ENCODE measurements at places on chromosomes 6 and 20.

DNA sequence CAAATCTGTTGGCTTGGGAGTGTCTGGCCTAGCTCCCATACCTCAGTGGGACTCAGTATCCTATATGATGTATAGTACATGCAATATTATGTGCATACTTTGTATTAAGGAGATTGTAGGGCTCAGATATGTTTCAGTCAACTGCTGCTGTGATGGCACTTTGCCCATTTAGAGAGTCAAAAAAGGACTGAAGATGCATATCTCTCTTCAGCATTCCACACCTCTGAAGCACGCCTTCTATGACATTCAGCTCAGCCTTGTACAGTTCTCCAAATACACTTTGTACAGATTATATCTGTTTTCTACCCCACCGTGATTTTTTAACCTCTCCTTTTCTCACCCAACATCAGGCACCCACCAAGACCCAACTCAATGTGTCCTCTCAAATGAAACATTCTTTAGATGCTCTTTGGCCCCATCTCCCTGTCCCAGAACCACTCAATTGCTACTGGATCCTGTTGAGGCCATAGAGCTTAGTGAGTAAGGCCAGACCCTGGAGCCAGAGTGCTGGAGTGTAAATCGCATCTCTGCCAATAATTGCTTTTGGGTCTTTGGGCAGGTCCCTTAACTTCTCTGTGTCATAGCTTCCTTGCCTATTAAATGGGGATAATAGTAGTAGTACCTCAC is 15.6 kb downstream of the ENPP1 start:
- no peak for DNase-seq

DNA sequence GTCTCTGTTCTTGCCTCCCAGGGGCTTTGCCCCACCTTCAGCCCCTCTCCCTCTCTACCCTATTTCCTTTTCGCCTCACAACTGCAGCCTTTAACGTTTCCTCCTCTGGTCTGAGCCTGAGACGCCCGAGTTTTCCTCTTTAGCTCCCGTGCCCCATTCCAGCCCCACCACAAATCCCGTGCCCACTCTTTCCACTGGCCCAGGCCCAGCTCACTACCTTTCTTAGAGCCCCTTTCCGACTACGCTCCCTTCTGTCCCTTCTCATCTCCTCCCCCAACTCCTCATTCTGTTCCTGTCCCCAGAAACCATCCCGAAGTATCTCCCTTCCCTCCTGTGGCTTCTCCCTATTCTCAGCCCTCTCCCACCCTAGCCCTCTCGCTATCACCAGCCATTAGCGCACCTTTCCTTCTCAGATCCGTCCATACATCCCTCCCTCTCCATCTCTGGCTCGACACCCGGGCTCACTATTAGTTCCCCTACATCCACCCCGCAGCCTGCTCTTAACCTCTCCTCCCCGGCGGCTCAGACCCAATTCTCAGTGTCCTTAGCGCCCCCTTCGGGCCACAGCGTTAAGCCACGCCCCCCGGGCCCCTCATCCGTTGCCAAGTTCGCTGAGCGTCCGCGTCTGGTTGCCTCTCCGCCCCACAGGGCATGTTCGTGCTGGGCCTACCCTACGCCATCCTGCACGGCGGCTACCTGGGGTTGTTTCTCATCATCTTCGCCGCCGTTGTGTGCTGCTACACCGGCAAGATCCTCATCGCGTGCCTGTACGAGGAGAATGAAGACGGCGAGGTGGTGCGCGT is 2.7 kb downstream of the SLC32A1 start:
- no peak for DNase-seq

DNA sequence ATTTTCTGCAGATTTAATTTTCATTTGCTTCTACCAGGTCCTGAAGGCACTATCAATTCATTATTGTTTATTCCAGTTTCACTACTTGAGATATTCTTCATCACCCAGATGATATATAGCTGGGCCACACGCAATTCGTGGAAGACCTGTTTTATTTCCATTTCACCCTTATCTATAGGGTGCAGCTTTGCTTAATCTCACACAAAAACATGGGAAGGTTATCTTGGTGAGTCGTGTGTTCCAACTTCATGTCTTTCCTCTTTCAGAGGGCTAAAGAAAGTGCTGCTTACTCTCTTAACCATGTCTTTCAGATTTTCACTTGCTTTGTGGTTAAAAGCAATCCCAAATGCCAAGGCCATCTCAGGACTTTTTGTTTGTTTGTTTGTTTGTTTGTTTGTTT is 194.0 kb downstream of the SOD2 start:
- DNase-seq = no peak

- no peak for DNase-seq
Measured at GRCh38 chr20:34566978-34567891, 8.7 kb downstream of the MAP1LC3A start.

DNA sequence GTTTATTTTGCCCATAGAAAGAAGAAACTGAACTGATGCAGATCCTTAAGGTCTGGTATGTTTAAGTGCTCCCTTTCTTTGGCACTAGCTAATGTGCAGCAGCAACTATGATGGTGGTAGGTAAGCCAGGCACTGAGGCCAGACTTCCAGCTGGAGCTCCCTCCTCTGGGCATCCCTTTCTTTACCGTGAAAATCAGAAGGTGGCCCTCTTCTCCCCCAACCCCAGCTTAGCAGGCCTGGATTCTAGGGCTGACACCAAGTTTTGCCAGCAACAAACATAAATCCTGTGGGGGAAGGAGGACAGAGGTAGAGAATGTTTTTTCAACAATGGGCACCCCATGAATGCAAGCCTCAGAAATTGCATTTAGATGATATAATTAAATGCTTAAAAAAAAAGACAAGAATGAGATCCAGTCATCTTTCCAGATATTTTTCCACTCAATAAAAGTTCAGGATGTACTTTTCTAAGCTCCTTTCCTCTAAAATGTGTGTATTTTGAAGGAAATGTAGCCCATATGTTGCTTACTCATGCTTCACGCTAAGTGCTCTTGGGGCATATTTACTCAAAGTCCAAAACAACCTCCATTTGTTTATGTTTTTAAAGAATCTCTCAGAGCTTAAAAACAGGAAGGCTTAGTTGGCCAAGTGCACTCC is 123.9 kb upstream of the NXT1 start:
- DNase-seq = no peak

- peak; percentile 50 for DNase-seq
Measured at GRCh38 chr20:2524709-2525506, 11.5 kb upstream of the TMC2 start.

DNA sequence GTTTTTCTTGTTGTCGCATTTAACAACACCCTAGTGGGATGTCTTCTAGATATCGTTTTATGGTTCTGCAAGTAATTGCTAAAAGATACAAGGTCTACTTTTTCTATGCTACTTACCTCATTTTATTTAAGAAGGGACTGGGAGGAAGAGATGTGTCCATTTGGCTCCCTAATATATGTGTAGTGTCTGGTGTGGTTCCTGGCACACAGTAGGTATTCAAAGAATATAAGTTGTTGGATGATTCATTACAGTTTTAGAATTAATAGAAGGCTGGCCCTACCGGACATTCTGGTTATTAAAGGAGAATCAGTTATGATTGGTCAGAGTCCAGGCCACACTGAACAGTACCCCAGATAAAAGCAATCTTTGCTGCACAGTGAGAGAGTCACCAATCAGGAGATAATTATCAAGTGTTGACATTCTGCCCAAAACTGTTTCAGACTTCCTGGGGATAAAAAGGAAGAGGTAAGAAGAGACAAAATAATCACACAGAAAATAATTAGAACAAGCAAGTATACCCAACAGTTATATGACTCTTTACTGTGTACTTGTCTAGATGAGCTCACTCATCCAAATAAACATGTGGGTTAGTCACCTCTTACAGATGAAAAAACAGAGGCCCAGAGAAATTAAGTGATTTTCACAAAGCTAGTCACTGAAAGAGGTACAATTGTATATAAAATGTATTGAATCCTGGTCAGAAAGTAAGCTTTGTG is 7.0 kb downstream of the TMEM244 start:
- DNase-seq = no peak

DNA sequence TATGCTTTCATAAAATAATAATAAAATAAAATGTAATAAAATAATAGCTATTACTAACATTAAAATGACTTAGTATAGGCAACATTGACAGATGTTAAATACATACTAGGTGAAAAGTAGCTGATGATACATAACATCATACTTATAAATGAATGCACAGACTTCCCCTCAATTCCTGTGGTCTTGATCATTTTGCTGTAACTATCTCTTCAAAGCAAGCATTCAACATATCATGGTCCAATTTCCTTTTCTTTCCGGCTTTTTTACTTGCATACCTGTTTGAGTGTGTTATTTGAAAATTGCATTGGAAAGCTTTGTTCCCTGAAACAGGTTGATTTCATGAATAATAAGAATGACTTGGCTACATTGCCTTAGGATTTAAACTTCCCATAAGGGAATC is 309.3 kb downstream of the HDGFL1 start:
- no peak for DNase-seq

- no peak for DNase-seq
Measured at GRCh38 chr20:59633656-59634251, 29.4 kb downstream of the PHACTR3 start.

DNA sequence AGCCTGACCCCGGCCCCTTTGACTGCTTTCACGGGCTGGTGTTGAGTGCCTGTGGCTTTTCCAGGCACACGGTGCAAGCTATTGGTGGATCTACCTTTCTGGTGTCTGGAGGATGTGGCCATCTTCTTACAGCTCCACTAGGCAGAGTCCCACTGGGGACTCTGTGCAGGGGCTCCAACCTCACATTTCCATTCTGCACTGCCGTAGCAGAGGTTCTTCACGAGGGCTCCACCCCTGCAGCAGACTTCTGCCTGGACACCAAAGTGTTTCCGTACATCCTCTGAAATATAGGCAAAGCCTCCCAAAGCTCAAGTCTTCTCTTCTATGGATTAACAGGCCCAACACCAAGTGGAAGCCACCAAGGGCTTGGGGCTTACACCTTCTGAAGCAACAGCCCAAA is 691.5 kb upstream of the POU3F2 start:
- DNase-seq = no peak

- DNase-seq = no peak
Measured at GRCh38 chr6:63517221-63517620, 55.1 kb upstream of the LOC128125822 start.

DNA sequence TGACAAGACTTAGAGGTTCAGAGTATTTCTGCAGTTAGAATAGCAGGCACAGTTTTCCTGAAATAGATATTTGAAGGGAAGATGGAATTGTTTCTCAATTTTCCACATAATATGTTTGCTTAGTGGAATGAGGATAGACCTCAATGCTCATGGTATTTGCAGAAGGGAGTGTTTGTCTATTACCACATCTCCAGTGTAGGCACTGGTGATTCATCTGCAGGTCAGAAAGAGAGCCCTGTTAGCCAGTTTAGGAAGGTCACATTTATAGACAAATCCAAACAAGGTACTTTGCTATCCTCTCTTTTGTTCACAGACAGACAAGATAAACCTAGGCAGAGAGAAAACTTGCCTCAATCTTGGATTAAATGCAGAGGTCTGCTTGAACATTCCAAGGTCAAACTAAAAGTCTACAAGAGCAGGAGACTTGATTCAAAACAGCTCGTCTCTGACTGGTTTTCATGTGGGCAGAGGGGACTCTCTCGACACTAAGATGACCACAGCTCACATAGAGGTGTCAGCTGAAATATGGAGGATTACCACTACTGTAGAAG is 22.8 kb downstream of the ISM1 start:
- no peak for DNase-seq

DNA sequence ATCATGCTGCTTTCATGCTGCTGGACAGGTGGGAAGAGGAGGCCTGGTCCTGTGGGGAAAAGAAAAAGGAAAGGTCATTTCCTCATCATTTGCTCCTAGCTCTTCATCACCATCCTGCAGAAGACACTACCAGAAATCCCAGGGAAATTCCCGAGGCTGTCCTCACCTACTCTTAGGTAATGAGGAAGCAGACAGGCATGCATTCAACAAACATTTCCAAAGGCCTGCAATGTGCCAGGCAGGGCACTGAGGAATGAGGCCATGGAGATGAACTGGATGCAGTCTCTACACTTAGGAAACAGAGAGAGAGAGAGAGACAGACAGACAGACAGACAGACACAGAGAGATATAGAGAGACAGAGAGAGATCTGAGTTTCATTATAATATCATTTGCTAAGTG is 83.0 kb upstream of the MRPS10 start:
- DNase-seq = no peak

DNA sequence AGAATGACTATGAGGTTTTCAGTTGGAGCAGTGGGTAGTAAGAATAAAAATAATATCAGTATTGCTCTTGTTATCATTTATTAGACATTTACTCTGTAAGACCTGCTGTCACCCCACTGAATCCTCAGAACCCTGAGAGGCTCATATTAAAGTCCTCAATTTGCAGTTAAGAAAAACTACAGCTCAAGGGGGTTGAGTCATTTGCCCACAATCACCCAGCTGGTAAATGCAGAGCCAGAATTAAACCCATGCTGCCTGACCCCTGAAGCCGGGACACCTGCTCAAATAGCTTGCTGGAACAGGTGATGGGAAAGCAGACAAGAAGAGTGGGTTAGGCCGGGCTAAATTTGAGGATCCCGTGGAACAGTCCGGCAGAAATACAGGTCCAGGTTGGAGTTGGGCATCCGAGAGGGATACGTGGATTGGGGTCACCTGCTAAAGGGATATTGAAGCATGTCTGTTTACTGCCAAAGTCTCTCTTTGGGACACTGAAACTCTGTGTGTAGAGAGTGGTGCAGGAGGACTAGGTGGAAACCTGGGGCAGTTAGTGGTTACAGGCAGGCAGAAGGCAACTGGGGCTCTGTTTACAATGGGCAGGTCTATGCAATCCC is 344.1 kb downstream of the CDC5L start:
- DNase-seq = no peak

- DNase-seq = no peak
Measured at GRCh38 chr6:33799454-33800113, 4.2 kb downstream of the MLN start.

DNA sequence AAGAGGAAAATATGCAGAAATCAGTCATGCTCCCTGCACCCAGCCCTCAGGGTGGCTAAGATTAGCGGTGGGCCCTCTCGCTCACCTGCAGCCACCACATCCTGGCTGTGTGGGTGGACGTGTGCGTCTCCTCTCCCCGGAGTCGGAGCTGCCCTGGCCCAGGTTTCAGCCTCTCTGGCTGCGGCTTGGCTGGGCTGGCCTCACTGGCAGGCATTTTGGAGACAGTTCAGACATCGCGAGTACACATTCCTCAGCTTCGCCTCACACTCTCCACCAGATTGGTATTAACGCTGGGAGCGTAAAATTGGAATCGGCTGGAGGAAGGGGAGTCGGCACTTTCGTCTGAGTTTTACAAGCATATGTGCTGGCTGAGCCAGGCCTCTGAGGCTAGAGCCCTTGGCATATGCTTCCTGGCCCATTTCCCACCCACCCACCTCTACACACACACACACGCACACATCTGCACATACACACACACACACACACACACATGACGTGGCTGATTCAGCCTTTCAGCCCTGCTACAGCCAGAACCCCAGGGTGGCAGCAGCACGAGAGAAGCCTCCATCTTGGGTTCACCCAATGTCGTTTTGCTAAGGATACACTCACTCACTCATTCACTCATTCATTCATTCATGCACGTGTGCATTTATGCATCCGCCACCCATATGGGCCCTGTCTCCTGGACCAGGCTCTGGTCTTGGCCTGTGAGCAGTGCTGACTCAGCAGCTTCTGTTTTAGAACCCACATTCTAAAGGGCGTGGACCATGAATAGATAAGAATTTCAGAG is 42.9 kb downstream of the BCAS4 start:
- DNase-seq = no peak

Measured in C1 segment of cervical spinal cord (tissue), 14 donors.